ENCODE measurements at places on chromosomes 16 and 17. TPM values are rescaled to one million over a fixed set of nuclear protein-coding genes. Genes with fewer than 3 reads are reported as not detected.
A peak's percentile ranks its signal among the peaks of the same experiment; 100 is the strongest.

DNA sequence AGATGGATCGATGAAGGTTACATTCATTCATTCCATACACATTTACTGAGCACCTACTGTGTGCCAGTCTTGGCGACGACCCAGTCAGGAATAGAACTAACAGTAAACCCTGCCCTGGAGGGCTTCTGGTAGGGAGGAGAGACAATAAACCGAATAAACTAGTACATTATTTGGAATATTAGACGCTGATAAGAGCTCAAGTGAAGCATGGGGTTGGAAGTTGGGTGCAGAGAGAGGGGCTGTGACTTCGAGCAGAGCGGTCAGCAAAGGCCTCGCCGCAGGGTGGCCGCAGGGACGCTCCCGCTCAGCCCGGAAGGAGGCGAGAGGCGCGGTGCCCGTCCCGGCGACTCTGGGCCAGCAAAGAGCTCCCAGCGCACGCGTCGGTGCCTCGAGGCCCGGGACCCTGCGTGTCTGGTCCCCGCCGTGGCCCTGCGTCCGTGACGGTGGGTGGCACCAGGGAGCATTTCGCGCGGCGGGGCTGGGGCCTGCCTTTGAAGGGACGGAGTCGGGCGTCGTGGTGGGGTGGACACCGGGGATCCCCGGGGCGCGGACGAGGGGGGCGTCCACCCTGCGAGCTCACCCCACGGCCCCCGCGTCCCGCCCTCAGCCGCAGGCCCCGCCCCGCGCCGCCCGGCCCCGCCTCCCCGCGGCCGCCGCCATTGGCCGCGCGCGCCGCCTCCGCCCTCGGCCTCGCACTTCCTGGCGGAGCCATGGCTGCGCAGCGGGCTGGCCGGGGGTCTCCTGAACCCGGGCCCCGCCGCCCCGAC, at the start of gene KLHL36:
Gene KLHL36 (plus strand): TSS at position 684 of the 767 bp plus-strand sequence. CDS start 2,357 bp downstream, outside the sequence.
- DNase-seq, result no peak

DNA sequence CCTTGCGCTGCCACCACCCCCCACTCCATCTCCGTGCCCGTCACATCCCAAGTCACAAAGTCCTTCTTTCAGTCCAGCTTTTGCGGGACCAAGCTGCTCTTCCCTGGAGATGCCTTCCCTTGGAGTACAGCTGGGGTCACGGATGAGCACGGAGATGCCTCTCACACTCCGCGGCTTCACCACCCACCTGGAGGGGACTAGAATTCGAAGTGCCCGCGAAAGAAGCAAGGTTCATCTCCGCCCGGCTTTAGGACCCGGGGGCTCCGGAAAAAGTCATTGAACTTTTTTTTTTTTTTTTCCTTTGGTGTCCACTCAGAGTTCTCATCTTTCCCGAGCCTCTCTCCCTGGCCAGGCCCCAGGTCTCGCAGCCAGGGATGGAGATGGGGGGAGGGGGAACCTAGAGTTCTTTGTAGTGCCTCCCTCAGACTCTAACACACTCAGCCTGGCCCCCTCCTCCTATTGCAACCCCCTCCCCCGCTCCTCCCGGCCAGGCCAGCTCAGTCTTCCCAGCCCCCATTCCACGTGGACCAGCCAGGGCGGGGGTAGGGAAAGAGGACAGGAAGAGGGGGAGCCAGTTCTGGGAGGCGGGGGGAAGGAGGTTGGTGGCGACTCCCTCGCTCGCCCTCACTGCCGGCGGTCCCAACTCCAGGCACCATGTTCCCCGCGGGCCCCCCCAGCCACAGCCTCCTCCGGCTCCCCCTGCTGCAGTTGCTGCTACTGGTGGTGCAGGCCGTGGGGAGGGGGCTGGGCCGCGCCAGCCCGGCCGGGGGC, at the start of gene FKBP10:
Gene FKBP10 (plus strand): TSS at position 624 of the 771 bp plus-strand sequence. CDS start 31 bp downstream, at position 655.
- peak; percentile 41 for DNase-seq

DNA sequence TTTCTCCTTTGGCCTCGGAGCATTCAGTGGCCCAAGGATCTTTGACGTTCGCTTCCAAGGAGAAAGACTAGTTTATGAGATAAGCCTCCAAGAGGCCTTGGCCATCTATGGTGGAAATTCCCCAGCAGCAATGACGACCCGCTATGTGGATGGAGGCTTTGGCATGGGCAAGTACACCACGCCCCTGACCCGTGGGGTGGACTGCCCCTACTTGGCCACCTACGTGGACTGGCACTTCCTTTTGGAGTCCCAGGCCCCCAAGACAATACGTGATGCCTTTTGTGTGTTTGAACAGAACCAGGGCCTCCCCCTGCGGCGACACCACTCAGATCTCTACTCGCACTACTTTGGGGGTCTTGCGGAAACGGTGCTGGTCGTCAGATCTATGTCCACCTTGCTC, 1.4 kb downstream of the AOC3 start:
- no peak for DNase-seq

DNA sequence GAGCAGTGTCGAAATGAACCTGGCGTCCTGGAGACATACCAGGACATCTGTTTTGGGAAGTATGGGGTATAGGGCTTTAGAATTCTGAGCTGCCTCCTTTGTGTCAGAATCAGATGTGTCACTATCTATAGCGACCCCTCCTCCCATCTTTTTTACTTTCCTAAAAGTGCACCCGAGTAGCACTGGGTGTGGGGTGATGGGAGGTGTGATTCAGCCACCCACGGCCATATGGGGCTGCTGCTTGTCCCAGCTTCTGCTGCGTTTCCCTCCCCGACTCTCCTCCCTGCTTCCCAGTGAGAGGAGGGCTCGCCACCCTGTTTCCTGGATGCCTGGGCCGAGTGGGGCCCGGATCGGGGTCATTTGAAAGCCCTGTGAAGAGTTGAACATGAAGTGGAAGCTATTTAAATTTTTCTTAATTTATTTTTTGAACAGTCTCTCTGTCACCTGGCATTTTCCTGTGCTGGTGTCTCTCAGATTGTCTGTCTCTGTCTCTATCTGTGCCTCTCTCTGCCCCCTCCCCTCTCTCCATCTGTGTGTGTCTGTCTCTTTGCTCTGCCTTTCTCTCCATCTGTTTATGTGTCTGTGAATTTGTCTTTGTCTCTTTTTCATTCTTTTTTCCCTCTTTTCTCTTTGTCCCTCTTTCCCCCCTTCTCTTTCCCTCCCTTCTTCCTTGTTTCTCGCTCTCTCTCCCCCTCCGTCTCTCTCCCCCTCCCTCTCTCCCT, 638.8 kb upstream of the EEF2KMT start:
- DNase-seq, result no peak

GRCh38 chr17:38361694-38362465, 10.2 kb downstream of the SOCS7 start:
- no peak for DNase-seq

DNA sequence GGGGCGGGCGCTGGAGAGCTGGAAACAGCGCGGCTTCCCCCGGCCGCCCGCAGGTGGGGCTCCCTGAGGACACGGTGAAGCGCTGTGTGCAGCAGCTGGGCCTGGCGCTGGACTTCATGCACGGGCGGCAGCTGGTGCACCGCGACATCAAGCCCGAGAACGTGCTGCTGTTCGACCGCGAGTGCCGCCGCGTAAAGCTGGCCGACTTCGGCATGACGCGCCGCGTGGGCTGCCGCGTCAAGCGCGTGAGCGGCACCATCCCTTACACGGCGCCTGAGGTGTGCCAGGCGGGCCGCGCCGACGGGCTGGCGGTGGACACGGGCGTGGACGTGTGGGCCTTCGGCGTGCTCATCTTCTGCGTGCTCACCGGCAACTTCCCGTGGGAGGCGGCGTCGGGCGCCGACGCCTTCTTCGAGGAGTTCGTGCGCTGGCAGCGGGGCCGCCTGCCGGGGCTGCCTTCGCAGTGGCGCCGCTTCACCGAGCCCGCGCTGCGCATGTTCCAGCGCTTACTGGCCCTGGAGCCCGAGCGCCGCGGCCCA, 27.8 kb downstream of the SBK1 start:
- DNase-seq, result no peak

DNA sequence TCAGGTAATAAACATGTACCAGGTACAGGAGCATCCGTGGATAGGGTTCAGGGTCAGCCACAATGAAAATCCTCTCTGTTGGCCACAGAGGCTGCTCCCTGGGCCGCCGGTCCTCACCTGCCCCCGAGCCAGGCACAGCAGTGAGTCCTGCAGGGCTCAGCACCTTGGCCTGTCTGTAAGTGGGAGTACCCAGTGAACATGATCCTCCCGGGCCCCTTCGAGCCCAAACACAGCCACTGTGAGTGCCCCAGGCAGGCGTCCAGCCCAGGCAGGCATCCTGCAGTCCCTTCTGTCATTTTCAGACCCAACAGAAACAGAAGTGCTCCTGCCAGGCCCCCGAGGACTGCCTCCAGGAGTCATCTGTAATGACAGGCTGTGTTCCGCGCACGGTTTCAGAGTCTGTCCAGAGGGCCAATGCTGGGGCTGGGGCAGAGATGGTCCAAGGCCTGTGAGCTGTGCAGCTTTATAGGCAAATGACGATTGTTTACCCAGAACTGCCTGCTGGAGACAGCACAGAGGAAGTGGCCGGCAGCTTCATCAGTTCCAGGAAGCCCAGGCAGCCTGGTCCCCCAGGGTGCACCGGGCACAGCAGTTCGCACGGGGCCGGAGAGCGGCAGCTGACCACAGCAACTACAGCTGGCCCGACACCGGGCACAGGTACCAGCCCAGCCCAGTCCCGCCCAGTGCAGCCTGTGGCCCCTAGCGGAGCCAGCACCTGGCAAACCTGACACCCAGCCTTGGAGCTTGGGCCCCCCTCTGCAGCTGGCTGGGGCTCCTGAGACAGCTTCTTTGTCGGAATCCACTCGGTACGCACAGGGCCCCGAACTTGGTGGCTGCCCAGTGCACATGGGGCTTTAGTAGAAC, 13.2 kb downstream of the SLC7A5 start:
- DNase-seq, result no peak

DNA sequence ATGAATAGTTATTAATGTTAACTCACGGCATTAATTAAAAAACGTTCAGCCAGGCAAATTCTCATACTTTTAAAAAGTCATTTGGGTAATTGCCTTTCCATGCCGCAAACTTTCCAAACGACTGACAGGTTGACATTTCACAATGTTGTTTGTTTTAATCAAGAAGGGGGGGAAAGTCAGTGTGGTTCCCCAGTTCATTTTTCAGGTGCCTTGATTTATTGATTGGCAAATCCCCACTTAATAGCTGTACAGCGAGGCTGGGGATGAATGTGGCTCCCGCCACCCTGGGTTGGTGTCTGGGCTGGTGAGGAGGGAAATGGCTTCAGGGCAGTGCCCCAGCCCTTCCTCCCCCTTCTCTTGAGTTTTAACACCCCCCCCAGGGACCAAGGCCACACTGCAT, 318.0 kb downstream of the SOX9 start:
- DNase-seq, result no peak

DNA sequence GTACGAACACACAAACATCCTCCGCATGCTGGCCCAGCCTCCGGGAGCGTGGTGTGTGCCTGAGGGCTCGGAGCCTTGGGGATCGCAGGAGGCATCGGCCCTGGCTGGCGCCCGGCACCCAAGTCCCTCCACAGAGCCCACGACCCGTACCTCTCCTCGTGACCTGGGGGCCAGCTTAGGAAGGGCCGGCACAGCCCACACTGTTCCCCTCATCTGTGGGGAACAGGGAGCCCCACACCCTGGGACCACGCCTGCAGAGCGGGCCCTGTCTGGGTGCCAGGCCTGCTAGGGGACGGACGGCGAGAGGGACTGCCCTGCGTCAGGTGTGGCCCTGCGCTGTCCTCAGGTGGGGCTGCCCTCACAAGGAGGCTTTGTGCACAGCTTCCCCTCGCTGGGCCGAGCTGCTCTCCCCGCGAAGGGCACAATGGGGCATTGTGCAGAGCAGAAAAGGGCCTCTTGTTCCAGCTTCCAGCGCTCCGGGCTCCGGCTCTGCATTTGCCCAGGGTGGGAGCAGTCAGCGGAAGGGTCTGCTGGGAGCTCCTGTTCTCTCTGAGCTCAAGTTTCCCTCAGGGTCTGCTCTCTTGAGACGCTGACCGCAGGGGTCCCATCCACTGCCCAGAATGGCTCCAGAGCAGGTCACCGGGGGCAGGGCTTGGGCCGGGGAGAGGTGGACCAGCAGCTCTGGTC, 1.7 kb upstream of the LMF1 start:
- no peak for DNase-seq

GRCh38 chr17:59504821-59505220, 60.6 kb upstream of the DHX40 start:
- DNase-seq, result no peak

- DNase-seq, result no peak
Measured at GRCh38 chr16:88705076-88705684, 1.0 kb downstream of the RNF166 start.

GRCh38 chr17:72840019-72840418, 252.5 kb downstream of the SLC39A11 start:
- DNase-seq, result no peak

- no peak for DNase-seq
Measured at GRCh38 chr17:3993493-3994220, 29.4 kb upstream of the ATP2A3 start.

Gene SNAI3
- total RNA-seq, result not detected

Gene MEOX1
- total RNA-seq, result 3.0 TPM

Gene CHMP6
- 38.0 TPM for total RNA-seq

Gene UTS2R
- total RNA-seq, result 0.27 TPM

Gene TMEM95
- not detected for total RNA-seq

Gene SLX4
- 6.9 TPM for total RNA-seq

Gene CLEC18C
- not detected for total RNA-seq

Measured in thoracic aorta (tissue), 2 donors.